Astrocyte of the hippocampus (primary cell): ENCODE measurements at places on chromosomes 7 and 10.

DNA sequence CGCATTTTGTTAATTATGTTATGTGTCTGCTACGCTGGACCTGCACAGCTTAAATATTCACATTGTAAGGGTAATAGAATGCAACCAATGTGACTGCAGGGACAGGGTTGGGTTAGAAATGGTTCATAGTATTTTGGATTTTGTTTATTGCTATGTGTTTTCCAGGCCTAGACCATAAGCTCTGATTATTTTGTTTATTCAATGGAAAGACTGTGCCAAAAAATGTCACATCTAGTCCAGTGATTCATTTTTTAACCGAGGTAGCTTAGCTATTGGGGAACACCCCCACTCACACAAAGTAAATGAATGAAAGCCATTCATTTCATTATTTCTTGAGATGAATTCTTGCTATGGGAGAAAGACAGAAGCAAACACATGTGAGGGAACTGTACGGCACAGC, 516.5 kb upstream of the ANKRD30A start:
- peak; percentile 33 for DNase-seq

- no peak for DNase-seq
Observed at GRCh38 chr10:73494877-73495225, 973 bp downstream of the PPP3CB start.

- peak; percentile 50 for DNase-seq
Observed at GRCh38 chr10:101292194-101293006, 61.6 kb upstream of the BTRC start.

GRCh38 chr10:18136073-18136791, 4.0 kb upstream of the CACNB2 start:
- no peak for DNase-seq

GRCh38 chr7:16399916-16400892, 21.1 kb downstream of the CRPPA start:
- DNase-seq, result no peak
